Sciatic nerve (tissue), 2 donors: ENCODE measurements at places on chromosomes 6 and 20.

GRCh38 chr6:102742754-102743356, 1349.3 kb downstream of the GRIK2 start:
- DNase-seq, result no peak

DNA sequence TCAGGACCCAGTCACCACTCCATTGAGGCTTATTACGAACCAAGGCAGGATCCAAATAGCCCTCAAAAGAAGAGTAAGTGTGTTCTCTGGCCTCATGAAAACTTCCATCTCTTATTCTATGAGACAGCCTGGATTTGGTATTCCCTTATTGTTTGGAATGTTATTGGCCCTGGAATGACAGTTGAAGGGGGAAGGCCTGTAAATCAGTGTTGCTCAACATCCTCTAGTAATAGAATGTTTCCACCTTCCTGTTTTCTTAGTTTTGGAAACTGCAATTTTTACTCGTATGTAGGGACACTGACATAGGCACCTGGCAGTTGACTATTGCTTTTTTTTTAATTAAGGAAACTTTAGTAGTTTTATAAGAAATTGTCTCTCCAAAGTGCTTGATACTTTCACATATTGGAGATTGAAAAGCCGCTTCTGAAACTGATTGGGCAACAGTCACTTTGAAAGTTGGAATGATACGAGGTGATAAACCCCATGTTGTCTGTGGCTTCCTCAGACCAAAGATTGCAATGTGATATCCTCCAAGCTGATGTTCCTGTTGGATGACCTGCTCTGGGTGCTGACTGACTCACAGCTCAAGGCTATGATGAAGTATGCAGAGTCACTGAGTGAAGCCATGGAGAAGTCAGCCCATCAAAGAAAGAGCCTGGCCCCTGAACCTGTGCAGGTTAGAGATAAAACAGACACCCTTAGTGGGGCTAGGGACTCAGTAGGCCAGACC, 43.1 kb downstream of the BLTP3A start:
- no peak for DNase-seq

DNA sequence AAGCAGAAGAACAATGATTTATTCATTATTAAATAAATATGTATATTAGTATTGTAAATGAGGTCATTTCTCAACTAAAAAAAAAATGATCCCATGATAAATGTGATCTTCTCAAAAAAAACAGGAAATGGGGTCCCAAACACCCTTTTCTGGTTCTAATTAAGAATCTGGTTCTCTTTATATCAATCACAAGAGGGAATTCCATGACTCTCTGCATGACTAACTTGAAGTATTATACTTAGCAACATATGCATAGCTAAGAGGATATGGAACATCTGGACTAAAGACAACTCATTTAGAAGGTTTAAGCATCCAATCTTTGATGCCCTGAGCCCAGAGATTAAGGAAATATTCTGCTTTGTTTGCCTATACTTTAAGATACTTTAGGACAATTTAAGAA, 89.7 kb upstream of the EMILIN3 start:
- no peak for DNase-seq

DNA sequence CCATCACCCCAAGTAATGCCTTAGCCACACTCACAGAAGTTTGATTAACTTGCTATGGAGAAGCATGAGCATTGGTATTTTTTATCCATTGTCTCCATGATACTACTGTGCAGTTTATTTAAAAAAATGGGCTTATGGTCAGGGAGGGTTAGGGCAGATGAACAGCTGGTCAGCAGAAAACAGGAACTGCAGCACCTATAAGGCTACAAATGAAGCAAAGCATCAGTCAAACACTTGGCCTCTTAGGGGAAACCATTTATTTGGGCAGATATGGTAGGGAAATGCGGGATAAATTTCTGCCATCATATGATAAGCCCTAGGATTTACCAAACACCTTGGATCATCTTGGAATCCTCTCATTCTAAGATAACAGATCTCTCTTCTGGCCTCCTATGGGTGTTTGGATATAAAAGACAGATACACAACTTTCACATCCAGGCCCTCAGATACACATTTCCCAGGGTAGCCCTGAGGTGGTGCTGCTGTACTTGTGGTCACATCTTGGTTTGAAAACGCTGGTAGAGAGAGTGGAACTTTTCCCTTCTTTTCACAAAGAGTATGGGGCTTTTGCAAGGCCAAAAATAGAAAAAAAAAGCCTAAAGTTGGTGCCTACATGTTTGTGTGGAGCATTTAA, 42.8 kb upstream of the AHI1 start:
- DNase-seq, result no peak

DNA sequence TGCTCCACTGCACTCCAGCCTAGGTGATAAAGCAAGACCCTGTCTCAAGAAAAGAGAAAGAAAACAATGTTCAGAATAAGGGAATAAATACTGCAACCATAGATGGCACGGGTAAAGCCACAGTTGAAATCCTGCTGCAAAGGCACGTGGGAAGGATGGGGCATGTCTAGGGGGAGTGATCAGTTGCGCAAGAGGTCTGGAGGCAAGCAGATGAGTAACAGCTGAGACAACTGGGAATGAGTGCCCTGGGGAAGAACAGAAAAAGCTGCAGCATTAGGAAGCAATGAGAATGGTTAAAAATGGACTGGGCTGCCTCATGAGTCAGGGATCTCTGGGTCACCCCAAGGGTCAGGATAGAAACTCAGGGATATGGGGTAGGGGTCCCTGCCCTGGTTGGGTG, 96.3 kb downstream of the GMPR start:
- peak; percentile 83 for DNase-seq
